ENCODE measurements at places on chromosomes 2 and 18.

DNA sequence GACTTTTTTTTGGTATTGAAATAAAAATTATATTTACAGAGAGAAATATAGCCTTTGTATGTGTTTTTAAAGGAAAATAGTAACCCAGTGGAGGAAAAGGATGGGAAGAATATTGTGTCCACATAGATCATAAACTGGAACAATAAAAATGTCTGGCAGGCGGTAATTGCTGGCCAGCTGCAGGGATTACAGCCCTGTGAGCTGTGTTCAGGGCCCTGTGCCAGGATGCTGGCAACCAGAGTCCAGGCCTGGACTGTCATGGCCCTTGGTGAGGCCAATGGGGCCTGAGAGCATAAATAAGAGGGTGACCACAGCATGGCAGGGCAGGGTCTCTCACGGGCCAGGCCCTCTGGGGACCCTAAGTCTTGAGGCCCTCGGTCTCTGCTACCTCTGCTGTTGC, 171.2 kb downstream of the ACOXL start:
- no peak for DNase-seq

DNA sequence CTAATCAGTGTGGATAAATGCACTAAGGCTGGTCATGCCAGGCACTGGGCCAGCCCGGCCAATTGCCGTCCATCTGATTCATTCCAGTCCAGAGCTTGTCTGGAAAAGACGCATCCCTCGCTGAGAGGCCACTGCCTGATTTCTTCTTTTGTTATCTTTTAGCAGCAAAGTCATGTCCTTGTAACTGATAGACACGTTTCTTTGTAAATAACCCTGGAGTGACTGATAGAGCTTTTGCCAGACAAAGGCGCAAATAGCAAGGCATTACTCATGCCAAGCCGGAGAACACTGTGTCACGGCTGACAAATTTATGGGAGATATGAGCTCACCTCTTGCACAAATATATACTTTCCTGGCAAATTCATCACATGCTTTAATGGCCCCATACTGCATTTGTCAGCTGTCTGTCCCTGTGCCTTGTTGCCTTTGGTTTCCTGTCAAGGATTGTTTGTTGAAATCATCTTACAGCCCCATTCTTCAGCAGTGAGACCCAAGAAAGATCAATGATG, 164.4 kb downstream of the ETAA1 start:
- DNase-seq: no peak

- no peak for DNase-seq
These were observed 24.0 kb downstream of the CERKL start for GRCh38 chr2:181632733-181633401.

GRCh38 chr18:57655740-57656139, 34.1 kb upstream of the NARS1 start:
- DNase-seq: no peak

DNA sequence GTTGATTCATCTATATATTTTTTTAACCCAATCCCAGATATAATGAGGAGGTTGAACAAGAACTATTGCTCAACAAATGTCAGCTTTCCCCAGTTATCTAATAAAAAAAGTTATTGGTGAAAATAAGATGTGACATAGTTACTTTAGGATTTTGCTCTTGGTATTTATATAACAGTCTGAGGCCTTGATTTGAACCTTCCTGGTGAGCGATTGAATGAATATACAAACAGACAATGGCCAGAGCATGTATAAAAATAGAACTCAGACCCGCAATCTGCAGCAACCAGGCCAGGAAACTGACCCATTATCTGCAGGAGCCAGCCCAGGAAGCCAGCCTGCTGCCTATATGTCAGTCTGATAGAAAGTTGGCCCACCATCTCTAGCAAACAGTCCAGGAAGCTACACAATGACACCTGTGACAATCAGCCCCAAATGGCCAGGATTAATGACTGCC, 81.6 kb downstream of the HS6ST1 start:
- no peak for DNase-seq

GRCh38 chr2:41967476-41968181, 80.2 kb upstream of the PKDCC start:
- DNase-seq: no peak

- DNase-seq: no peak
These were observed 69.0 kb downstream of the LAMA3 start for GRCh38 chr18:23758281-23758680.

- DNase-seq: no peak
These were observed 2.3 kb upstream of the IL1RL2 start for GRCh38 chr2:102184568-102184967.

Measured in activated T-helper 9 cell treated with anti-CD3 and anti-CD28 coated beads, Interleukin-2, amount 50 U/mL, for 16 hours (primary cell).